CD8-positive, alpha-beta T cell (primary cell): ENCODE measurements at places on chromosomes 12 and 14. TPM values are rescaled to one million over a fixed set of nuclear protein-coding genes. Genes with fewer than 3 reads are reported as not detected.

ACSM4 gene
- not detected for total RNA-seq

ACOT4 gene
- total RNA-seq = 1.1 TPM

DNA sequence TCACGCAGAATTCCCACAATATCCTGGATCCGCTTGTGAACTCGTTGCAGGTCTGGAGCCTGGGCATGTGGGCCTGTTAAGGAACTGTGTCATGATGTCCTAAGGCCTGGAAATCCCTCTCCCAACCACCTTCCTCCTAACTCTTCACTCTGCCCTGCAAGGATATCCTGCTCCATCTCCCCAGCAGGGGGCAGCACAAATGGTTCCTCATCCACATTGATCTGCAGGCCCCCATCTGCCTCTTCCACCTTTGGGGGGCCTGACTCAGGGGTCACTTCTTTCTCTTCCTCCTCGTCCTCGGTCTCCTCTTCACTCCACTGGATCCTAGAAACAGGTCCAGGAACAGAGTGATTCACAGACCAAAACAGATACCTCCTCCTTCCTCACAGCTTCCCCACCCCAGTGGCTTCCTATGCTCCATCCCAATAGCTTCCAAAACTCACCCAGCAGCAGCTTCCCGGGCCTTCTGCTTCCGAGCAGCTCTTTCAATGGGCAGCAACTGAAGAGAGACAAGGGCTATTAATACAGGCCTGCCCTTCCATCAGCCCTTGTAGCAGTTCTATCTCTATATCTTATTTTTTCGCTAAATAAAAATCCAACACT lies 4.5 kb downstream of the NOP2 start:
- peak; percentile 76 for DNase-seq

- no peak for DNase-seq
Observed at GRCh38 chr14:33259764-33260163, 321.1 kb downstream of the NPAS3 start.

- DNase-seq = no peak
Observed at GRCh38 chr12:66244446-66244845, 55.4 kb downstream of the IRAK3 start.
